Activated CD4-positive, alpha-beta T cell treated with anti-CD3 and anti-CD28 coated beads, Interleukin-2, amount 10 ng/mL, durations not matched to agents 24 days and 14 days (primary cell): ENCODE measurements at places on chromosomes 6 and 20. TPM values are rescaled to one million over a fixed set of nuclear protein-coding genes. Genes with fewer than 3 reads are reported as not detected.

- peaks cover 4% of the 10 kb centered on the region for H3K27me3 ChIP-seq
- H3K4me1 ChIP-seq, result no peaks in the 10 kb centered on the region
- no peak for DNase-seq
- H3K36me3 ChIP-seq, result no peaks in the 10 kb centered on the region
- H3K27ac ChIP-seq, result no peak overlapping the region
Measured at GRCh38 chr6:43871933-43872332, 101.9 kb downstream of the VEGFA start.

- no peak overlapping the region for H3K27ac ChIP-seq
- no peak overlapping the region for H3K4me3 ChIP-seq
- no peak for DNase-seq
- no peaks in the 10 kb centered on the region for H3K27me3 ChIP-seq
- H3K4me1 ChIP-seq, result no peaks in the 10 kb centered on the region
Measured at GRCh38 chr6:28296520-28297060, 15.2 kb downstream of the PGBD1 start.

GRCh38 chr20:63417097-63417737, 55.2 kb downstream of the KCNQ2 start:
- no peak overlapping the region for H3K27ac ChIP-seq
- H3K36me3 ChIP-seq, result no peaks in the 10 kb centered on the region
- H3K4me3 ChIP-seq, result no peak overlapping the region
- H3K27me3 ChIP-seq, result no peaks in the 10 kb centered on the region
- no peaks in the 10 kb centered on the region for H3K4me1 ChIP-seq

GRCh38 chr6:55874316-55874715, 1.1 kb downstream of the BMP5 start:
- no peaks in the 10 kb centered on the region for H3K36me3 ChIP-seq
- H3K27me3 ChIP-seq, result peaks cover 2% of the 10 kb centered on the region
- no peak overlapping the region for H3K4me3 ChIP-seq
- peaks cover 3% of the 10 kb centered on the region for H3K4me1 ChIP-seq

- peaks cover 19% of the 10 kb centered on the region for H3K27me3 ChIP-seq
- no peaks in the 10 kb centered on the region for H3K36me3 ChIP-seq
- no peak overlapping the region for H3K4me3 ChIP-seq
- H3K27ac ChIP-seq, result no peak overlapping the region
- no peak for DNase-seq
Measured at GRCh38 chr6:138086573-138087196, 20.5 kb downstream of the PERP start.

DNA sequence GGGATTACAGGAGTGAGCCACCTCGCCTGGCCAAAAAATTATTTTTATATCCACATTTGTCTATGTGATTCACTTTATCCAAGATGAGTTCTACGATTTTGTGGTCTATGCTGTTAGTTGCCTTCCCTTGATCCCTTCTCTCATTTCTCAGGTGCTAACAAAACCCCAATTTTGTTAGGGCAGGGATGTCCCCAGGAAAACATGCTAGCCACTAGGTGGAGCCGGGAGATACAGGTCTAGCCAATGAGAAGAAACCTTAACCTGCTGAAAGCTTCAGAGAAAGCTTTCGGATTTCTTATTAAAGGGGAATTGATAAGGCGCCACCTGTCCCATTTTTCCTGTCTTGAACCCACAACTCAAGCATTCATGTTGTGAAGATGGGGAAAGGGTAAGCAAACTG, 167.4 kb upstream of the OLIG3 start:
- H3K27ac ChIP-seq, result no peak overlapping the region
- peaks cover 45% of the 10 kb centered on the region for H3K4me1 ChIP-seq
- H3K4me3 ChIP-seq, result no peak overlapping the region
- peak; percentile 77 for DNase-seq
- H3K36me3 ChIP-seq, result no peaks in the 10 kb centered on the region

DNA sequence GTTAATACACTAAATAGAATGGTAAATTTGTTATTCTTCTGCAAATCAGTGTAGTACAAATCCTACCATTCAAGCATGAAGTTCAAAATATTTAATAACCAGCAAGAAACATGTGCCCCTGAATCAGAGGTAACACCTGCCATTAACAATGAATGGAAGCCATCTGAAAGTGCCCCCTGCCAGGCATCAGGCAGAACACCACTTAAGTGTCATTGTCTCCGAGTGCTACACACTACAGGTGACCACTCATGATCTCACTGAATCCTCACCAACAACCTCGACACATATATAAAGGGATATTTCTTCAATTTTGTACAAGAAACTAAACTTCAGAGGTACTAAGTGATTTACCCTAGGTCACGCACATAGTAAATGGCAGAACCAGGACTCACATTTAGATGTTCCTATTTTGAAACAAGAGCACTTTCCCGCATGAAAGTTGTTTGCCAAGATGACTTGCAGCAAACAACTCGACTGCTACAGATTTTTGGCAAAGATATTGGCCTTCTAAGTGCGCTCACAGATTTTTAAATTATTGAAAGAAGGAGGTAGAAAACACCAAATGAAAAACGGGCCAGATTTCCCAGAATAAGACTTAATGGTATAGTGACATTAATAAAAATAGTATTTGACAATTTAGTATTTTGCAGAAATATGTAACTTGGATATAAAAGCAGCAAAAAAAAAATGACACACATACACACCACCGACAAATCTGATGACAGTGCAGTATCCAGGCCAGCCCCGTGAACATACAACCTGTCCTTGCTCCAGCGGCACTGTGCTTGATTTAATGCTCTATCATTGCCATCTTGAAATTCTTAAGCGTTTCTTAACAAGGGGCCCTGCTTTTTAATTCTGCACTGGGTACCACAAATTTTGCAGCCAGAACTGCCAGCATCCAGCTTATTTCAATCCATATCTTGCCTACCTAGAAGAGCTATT, 274.5 kb downstream of the ALDH8A1 start:
- H3K27ac ChIP-seq, result no peak overlapping the region
- no peaks in the 10 kb centered on the region for H3K36me3 ChIP-seq
- H3K27me3 ChIP-seq, result no peaks in the 10 kb centered on the region
- H3K4me3 ChIP-seq, result no peak overlapping the region

DNA sequence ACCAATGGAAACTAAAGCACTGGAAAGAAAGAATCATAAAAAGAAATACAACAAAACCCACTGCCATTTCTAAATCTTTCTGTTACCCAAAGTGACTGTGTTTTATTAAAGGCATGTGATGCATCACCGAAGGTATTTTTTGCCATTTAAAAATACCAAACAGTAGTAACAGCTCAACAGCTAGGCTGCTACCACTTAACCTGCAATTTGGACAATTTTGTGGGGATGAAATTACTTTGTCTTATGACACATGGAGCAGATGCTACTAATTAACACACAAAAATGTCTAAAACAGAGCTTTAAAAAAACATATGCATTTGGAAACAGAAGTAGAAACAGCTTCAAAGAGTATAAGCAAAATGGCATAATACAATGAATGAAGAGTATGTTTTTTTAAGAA, 97.4 kb downstream of the ATXN1 start:
- peaks cover 46% of the 10 kb centered on the region for H3K4me1 ChIP-seq
- DNase-seq, result no peak
- no peak overlapping the region for H3K4me3 ChIP-seq
- no peaks in the 10 kb centered on the region for H3K27me3 ChIP-seq
- peaks cover 50% of the 10 kb centered on the region for H3K36me3 ChIP-seq
- H3K27ac ChIP-seq, result peak overlapping the region; percentile 22

- H3K36me3 ChIP-seq, result peaks cover 39% of the 10 kb centered on the region
- no peak overlapping the region for H3K27ac ChIP-seq
- no peak overlapping the region for H3K4me3 ChIP-seq
- H3K27me3 ChIP-seq, result no peaks in the 10 kb centered on the region
- H3K4me1 ChIP-seq, result peaks cover 44% of the 10 kb centered on the region
- no peak for DNase-seq
Measured at GRCh38 chr20:56391596-56392131, 351 bp downstream of the AURKA start.

GRCh38 chr6:74333406-74333805, 637.4 kb downstream of the CD109 start:
- H3K4me3 ChIP-seq, result no peak overlapping the region
- H3K36me3 ChIP-seq, result no peaks in the 10 kb centered on the region
- DNase-seq, result no peak
- H3K4me1 ChIP-seq, result peaks cover 1% of the 10 kb centered on the region
- no peaks in the 10 kb centered on the region for H3K27me3 ChIP-seq

DNA sequence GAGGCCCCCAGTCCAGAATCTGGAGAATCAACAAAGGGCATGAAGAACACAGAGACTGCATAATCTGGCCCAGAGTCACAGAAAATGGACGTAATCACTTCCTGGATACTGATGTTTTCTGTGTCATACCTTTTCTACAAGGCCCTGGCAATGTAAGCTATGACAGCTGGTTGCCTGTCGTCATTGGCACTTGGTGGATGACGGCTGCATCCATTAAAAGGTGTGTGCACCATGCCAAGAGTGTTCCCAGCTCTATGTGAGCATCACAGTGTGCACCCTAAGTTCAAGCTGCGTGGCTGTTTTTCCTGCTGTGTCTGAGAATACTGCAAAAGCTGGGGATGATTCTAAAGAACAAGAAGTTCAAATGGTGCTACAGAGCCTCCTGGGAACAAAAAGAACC, 275.2 kb upstream of the CNR1 start:
- no peaks in the 10 kb centered on the region for H3K36me3 ChIP-seq
- no peak overlapping the region for H3K27ac ChIP-seq
- H3K27me3 ChIP-seq, result no peaks in the 10 kb centered on the region
- no peak for DNase-seq
- no peak overlapping the region for H3K4me3 ChIP-seq

DNA sequence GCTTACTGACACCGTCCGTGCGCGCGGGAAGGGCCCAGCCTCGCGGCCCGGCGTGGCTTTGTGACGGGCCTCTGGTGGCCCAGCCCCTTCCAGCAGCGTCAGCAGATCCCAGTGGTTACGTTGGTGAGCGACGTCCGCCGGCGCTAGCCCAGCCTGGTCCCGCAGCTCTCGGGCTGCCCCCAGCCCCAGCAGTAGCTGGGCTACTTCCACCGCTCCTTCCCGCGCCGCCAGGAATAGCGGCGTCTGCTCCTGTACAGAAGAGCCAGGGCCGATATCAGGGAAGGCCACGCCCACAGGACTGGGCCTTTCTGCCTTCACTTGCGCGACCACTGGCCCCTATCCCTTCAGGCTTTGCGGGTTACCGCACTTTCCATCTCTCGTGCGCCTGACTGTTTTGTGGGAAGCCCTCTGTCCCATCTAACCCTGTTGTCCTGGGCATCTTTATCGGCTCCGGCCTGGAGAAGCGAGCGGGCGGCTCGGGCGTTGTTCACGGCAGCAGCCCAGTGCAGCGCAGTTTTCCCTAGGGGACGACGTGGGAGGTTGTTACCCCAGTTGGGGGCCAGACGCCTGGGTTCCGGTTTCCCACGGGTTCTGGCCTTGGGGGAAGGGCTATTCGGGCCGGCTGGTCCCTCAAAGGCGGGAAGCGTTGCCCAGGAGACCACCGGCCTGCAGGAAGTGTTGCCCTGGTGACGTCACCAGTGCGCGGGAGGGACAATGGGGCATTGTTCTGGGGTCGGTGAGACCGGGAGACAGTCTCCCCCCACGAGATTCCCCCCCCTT, 3.6 kb upstream of the GPSM3 start:
- DNase-seq, result peak; percentile 89
- peaks cover 7% of the 10 kb centered on the region for H3K36me3 ChIP-seq
- peaks cover 38% of the 10 kb centered on the region for H3K4me1 ChIP-seq
- peaks cover 2% of the 10 kb centered on the region for H3K27me3 ChIP-seq

The WFDC12 gene
- not detected in 2 replicates for total RNA-seq

The SOX4 gene
- 0.79 and 0.95 TPM in 2 replicates for total RNA-seq

The GGTLC1 gene
- not detected in 2 replicates for total RNA-seq

The IRF4 gene
- 831 and 846 TPM in 2 replicates for total RNA-seq

The OR2J3 gene
- total RNA-seq, result not detected in 2 replicates

The EFCAB8 gene
- total RNA-seq, result 0.33 and 0.54 TPM in 2 replicates

The SLC29A1 gene
- 139 and 144 TPM in 2 replicates for total RNA-seq

The CTCFL gene
- total RNA-seq, result not detected in 2 replicates
